ENCODE measurements at places on chromosomes 4 and X.
A peak's percentile ranks its signal among the peaks of the same experiment; 100 is the strongest.

DNA sequence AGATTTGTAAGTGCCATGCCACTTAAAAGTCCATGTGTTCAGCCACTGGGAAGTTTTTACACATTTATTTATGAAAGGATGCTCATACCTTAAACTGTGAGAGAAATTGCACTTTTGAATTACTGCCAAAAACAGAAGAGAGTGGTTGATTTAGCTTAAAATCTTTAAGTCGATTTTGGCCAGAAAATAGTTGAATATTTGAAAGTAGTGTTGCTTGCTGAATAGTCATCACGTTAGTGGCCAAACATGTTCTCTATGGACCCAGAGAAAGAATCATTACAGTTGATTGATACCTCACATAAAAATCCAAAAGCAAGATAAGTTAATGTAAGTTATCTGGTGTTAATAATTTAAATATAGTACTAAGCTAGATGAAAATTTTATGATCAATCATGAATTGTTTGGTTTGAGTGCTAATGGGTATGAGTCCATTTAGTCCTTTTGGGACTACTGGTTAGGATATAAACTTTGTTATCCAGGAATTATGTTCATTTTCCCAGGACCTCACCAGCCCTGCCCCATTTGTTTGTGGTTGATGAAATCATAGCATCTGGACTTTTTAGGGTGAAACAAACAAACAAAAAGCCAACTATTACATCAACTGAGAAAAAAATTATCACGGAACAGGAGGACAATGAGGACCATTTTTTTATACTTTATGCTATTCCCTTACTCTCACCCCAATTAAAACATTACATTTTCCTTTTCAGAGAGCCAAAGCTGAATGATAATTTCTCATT is 6.3 kb downstream of the GIMD1 start:
- DNase-seq, result no peak

- peak; percentile 15 for DNase-seq
These were observed 31.0 kb upstream of the TLR3 start for GRCh38 chr4:186037692-186038658.

DNA sequence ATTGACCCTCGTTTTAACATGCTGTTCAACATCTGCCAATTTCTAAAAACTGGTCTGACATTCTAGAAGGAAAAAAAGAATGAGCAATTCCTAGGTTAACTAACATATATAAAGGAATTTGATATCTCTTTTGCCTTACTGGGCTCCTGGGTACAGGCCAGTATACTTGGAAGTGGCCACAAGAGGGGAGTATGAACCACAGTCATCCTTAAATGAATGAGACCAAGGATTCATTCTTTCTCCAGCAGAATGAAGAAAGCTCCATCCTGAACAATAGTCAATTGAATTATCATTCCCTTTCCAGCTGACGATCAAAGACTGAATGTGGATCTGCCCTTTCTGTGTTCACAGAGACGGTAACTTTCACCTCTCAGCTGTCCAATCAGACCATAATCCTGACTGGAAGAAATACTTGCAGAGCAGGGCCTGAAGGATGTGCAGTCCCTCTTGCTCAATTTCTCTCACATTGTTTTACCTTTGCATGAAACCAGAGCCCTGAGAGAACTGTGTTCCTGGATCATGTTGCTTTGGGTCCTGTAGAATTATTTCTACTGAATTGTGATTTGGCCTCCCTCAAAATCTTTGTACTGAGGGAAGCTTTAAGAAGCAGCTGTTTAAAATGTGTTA is 14.8 kb upstream of the SPARCL1 start:
- DNase-seq, result no peak

DNA sequence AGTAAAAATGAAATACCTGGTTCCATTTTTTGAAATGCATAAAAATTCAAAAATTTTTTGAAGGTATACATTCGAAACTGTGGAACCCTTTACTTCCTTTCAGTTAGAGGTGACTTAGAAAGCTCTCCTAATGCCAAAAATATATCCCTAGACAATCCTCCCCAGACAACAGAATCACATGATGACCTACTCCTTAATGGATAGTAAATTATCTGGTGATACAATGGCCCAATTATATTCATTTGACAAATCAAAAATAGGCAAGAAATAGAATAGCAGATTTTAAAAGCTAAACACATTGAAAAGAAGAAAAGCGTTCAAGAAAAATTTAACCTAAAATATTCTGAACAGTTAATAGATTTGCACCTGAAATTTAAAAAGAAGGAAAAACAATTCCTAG is 3.5 kb upstream of the UGT2A2 start:
- DNase-seq, result no peak

DNA sequence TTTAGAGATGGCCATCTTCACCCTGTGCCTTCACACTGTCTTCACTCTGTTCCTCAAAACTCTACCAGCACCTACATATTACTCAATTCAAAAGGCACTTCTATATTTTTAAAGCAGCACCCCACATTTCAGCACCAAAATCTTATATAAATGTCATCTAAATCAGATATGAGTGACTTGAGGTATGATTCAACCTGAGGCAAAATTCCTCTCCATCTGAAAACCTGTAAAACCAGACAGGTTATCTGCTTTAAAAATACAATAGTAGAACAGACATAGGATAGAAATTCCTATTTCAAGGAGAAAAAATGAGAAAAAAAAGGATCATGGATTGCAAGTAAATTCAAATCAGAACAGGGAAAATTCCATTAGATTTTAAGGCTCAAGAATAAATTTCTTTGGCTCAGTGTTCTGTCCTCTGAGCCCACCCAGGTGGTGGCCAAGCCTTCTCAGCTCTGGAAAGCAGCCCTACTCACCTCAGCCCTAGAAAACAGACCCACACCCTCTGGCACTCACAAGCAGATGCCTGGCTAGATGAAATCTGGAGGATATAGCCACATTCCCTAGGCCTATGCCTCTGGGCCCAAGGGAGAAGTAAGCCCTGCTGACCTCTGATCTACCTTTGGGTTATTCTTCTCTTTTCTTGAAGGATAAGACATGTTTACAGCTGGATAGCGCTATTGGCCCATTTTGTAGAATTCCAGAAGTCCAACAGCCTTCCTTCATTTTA is 240.4 kb upstream of the ZCCHC13 start:
- DNase-seq, result no peak

- no peak for DNase-seq
These were observed 58.4 kb upstream of the CBR4 start for GRCh38 chr4:169068423-169068822.

- no peak for DNase-seq
These were observed 55.5 kb upstream of the MAGED1 start for GRCh38 chrX:51837921-51838320.

DNA sequence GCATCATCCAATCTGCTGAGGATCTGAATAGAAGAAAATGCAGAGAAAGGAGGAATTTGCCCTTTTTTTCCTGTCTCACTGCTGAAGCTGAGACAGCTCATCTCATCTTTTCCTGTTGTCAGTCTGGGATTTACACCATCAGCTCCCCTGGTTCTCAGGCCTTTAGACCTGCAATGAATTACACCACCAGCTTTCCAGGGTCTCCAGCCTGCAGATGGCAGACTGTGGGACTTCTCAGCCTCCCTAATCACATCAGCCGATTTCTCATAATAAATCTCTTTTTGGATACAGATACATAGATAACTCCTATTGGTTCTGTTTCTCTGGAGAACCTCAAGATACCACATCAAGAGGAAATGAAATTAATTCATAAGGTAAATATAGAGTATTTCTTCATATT is 134.6 kb upstream of the MAB21L2 start:
- DNase-seq, result no peak

GRCh38 chrX:115592997-115593734 is 32.2 kb downstream of the PLS3 start:
- no peak for DNase-seq

- DNase-seq, result no peak
These were observed 5.6 kb downstream of the RHOH start for GRCh38 chr4:40202474-40202873.

DNA sequence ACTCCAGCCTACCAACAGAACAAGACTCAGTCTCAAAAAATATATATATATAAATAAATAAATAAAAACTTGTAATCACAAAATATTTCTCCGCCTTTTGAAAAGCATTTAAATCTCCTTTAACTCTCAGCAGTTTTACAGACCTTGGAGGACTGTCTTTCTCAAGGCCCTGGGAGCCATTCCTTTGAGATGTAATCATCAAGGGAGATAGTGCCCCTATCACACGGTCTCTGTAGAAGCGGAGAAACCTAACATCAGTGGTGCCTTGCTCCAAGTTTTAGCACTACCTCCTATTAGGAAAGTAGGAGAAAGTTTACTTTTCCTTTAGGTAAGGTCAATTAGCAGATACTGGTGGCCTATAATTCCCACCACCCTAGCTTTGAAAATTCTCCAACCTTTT is 58.5 kb downstream of the ANTXR2 start:
- no peak for DNase-seq

Measured in nucleus accumbens (tissue), 56 donors.